ENCODE measurements at places on chromosomes 11 and 22. TPM values are rescaled to one million over a fixed set of nuclear protein-coding genes. Genes with fewer than 3 reads are reported as not detected.

ELMOD1 gene
- total RNA-seq: not detected

SLC22A12 gene
- total RNA-seq: not detected

PPP6R3 gene
- total RNA-seq: 59.8 TPM

FGF3 gene
- not detected for total RNA-seq

PKNOX2 gene
- 0.28 TPM for total RNA-seq

POU2AF1 gene
- total RNA-seq: 2.6 TPM

HEPHL1 gene
- 13.0 TPM for total RNA-seq

OR6T1 gene
- not detected for total RNA-seq

TMPRSS5 gene
- 0.40 TPM for total RNA-seq

PRR33 gene
- not detected for total RNA-seq

SLC43A1 gene
- 1.00 TPM for total RNA-seq

RBM7 gene
- total RNA-seq: 20.2 TPM

WNT11 gene
- 0.08 TPM for total RNA-seq

ABTB2 gene
- total RNA-seq: 3.4 TPM

GSTT2B gene
- total RNA-seq: 6.5 TPM

PRAME gene
- not detected for total RNA-seq

GAL gene
- total RNA-seq: 0.36 TPM

MMP1 gene
- total RNA-seq: 3.5 TPM

DERL3 gene
- 1.5 TPM for total RNA-seq

RIBC2 gene
- total RNA-seq: 0.64 TPM

MMP10 gene
- 1.4 TPM for total RNA-seq

ELFN2 gene
- not detected for total RNA-seq

GRM5 gene
- not detected for total RNA-seq

SELENOH gene
- 120 TPM for total RNA-seq

SLC17A6 gene
- not detected for total RNA-seq

LIF gene
- 0.24 TPM for total RNA-seq

OR8A1 gene
- total RNA-seq: not detected

UBQLNL gene
- total RNA-seq: 0.08 TPM

SLC5A1 gene
- 8.1 TPM for total RNA-seq

C11orf42 gene
- total RNA-seq: not detected

CALCB gene
- not detected for total RNA-seq

FGF4 gene
- total RNA-seq: not detected

RASD2 gene
- 0.28 TPM for total RNA-seq

PYGM gene
- 0.44 TPM for total RNA-seq

OR9Q1 gene
- total RNA-seq: not detected

TNNI2 gene
- 4.4 TPM for total RNA-seq

OR4C3 gene
- total RNA-seq: not detected

YDJC gene
- total RNA-seq: 20.5 TPM

LRRC32 gene
- 9.0 TPM for total RNA-seq

ATXN10 gene
- total RNA-seq: 98.6 TPM

CEP126 gene
- total RNA-seq: 1.2 TPM

FAM118B gene
- total RNA-seq: 6.6 TPM

All from esophagus mucosa (tissue), 1 donor.